ENCODE measurements at places on chromosomes 4 and X. TPM values are rescaled to one million over a fixed set of nuclear protein-coding genes. Genes with fewer than 3 reads are reported as not detected.

Gene ASMT
- not detected for total RNA-seq

Gene MAGEB4
- not detected for total RNA-seq

Gene GPRASP2
- 10.1 TPM for total RNA-seq

DNA sequence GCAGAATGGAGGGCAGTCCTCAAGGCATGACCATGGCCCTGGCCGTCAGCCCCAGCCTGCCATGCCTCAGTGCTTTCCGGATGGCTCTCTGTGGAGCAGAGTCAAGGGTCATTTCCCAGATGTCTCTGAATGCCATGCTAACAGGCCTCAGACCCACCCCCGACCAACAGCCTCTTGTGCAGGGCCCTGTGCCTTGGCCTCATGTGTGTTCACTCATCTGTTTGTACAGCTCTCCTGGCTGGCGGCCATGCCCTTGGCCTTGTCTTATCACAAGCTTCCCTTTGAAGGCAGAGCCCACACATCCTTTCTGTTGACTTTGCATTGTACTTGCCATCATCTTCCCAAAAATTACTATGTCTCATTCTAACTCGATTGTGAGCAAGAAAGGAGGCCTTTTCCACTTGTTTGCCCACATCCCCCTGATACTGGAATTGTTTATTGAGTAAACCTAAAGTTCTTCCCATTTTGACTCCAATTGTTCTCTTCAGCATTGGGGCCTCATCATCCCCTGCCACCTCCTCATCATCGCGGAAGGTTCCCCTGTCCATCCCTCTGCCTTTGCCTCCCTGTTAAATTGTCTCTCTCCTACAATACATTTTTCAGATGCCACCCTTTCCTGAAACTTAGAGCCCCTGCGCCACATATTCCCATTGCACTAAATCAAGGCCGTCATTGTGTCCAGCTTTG is 6.3 kb downstream of the CA5B start:
- no peaks in the 10 kb centered on the region for H3K36me3 ChIP-seq
- DNase-seq: no peak
- H3K4me1 ChIP-seq: no peaks in the 10 kb centered on the region
- H3K27me3 ChIP-seq: no peaks in the 10 kb centered on the region
- peak overlapping the region; percentile 13 for H3K27ac ChIP-seq

GRCh38 chr4:129163427-129163826 is 67.5 kb downstream of the C4orf33 start:
- H3K27me3 ChIP-seq: no peaks in the 10 kb centered on the region
- H3K4me1 ChIP-seq: no peaks in the 10 kb centered on the region
- DNase-seq: no peak
- no peaks in the 10 kb centered on the region for H3K36me3 ChIP-seq
- no peak overlapping the region for H3K27ac ChIP-seq

DNA sequence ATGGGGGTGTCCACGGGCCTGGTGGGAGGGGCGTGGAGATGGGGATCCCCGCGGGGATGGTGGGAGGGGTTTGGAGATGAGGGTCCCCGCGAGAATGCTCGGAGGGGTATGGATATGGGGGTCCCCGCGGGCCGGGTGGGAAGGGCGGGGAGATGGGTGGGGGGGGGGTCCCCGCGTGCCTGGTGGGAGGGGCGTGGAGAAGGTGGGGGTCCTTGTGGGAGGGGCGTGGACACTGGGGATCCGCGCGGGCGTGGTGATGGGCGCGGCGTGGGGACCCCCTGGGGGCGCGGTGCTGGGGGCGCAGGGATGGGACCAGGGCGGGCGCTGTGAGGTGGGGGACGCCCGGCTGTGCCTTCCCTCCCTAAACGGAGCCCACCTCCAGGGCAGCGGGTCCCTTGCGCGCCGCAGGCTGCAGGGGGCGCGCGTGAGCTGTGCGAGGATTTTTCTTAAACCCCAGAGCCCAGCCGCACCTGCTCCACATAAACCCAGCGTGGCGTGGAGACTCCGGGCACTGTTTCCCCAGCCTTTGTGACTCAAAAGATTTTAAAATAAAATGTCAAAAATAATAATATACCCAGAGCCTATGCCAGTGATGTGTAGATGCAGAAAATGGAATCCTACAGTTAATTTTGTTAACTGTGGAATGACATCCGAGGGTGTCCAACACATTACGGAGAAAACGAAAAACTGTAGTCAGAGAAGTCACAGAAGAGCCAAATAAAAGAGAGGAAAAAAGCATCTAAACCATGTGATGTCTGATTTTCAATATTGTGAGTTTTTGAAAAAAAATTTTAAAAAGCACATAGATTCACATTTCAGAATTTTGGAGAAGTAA is 1.5 kb upstream of the ASMTL start:
- peak overlapping the region; percentile 95 for H3K27ac ChIP-seq
- no peaks in the 10 kb centered on the region for H3K27me3 ChIP-seq
- no peaks in the 10 kb centered on the region for H3K36me3 ChIP-seq
- H3K4me1 ChIP-seq: peaks cover 15% of the 10 kb centered on the region

DNA sequence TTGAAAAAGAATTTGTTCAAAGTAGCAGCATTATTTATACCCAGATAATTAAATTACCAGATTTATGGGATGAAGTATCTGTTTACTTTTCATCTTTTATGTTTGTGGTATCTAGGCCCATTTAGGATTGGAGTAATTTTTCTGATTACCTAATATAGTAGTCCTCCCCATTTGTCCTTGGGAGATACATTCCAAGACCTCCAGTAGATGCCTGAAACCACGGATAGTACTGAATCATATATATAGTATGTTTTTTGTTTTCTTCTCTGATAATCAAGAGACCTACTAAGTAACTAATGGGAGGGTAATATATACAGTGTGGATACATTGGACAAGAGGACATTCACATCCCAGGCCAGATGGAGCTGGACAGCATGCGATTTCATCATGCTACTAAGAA is 30.7 kb upstream of the PTPN13 start:
- DNase-seq: no peak
- H3K4me1 ChIP-seq: peaks cover 11% of the 10 kb centered on the region

DNA sequence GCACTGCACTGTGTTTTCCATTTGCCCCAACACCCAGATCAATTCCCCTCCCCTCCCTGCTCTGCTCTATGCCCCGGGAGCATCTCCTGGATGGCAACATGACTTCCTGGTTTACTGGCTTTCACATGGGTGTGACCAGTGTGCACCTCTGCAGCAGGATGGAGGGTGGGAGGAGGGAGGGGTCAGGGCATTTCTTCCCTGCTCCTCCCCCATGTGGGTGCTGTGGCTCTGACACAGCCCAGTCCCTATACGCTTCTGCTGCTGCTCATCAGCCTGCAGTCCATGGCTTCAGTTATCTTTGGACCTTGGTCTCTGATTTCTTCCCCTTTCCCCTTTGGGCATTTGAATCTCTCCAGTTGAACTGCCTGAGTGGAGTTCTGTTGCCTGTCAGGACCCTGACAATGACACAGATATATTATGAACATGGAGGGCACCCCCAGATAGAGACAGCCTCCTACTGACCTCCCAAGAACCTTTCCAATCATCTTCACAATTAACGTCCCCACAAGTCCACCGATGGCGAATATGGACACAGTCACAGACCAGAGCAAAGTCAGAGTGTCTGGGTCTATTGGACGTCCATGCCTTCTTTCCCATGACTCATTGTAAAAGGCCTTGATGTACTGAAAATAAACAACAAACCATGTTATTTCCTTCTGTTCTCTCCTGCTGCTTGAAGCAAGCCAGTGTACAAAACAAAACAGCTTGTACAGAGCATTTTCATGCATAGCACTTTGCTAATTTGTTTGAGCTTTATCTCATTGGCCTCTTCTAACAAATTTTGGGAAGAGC is 24.8 kb downstream of the SLC2A9 start:
- no peaks in the 10 kb centered on the region for H3K27me3 ChIP-seq
- no peaks in the 10 kb centered on the region for H3K4me1 ChIP-seq

GRCh38 chrX:8672176-8672575 is 59.8 kb downstream of the ANOS1 start:
- H3K4me3 ChIP-seq: no peak overlapping the region
- no peaks in the 10 kb centered on the region for H3K4me1 ChIP-seq
- H3K36me3 ChIP-seq: no peaks in the 10 kb centered on the region
- no peak for DNase-seq

DNA sequence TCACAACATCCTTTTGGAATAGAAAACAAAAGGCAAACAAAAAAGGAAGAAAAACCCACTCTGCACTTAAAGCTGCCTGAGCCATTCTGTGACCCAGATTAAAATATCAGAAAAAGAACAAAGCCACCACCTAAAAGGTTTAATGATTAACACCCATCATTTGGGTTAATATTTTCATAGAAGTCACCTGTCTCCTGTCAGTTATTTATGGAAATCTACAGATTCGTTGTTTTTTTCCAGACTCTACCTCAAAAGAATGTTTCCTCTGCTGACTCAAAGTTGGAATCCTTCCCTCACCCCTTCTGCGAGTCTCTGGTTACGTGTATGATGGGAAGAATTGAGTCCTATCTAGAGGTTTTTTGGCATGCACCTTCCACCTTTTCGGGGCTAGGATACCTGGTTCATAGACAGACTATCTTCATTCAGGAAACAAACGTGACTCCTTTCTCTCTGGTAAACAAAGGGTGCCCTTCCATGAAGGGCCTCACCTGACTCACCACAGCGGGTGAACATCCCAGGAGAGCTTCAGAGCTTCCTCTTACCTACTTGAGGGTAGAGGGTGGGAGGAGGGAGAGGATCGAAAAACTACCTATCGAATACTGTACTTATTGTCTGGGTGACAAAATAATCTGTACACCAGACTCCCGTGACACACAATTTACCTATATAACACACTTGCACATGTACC is 19.6 kb upstream of the CA5B start:
- no peaks in the 10 kb centered on the region for H3K36me3 ChIP-seq
- no peaks in the 10 kb centered on the region for H3K27me3 ChIP-seq
- no peak overlapping the region for H3K4me3 ChIP-seq
- no peak overlapping the region for H3K27ac ChIP-seq

- no peak overlapping the region for H3K4me3 ChIP-seq
- no peak overlapping the region for H3K27ac ChIP-seq
- H3K4me1 ChIP-seq: no peaks in the 10 kb centered on the region
- H3K36me3 ChIP-seq: no peaks in the 10 kb centered on the region
- H3K27me3 ChIP-seq: no peaks in the 10 kb centered on the region
- DNase-seq: no peak
These were observed 74.7 kb downstream of the PPARGC1A start for GRCh38 chr4:23814996-23815660.

GRCh38 chr4:147543034-147543433 is 62.1 kb downstream of the EDNRA start:
- H3K27ac ChIP-seq: no peak overlapping the region
- H3K36me3 ChIP-seq: no peaks in the 10 kb centered on the region
- H3K27me3 ChIP-seq: no peaks in the 10 kb centered on the region
- no peak overlapping the region for H3K4me3 ChIP-seq

Measured in esophagus squamous epithelium (tissue), 5 donors.